ENCODE measurements at places on chromosomes 1 and 21.

- DNase-seq, result peak; percentile 9
Observed at GRCh38 chr1:247448107-247448791, 9.7 kb downstream of the OR2B11 start.

DNA sequence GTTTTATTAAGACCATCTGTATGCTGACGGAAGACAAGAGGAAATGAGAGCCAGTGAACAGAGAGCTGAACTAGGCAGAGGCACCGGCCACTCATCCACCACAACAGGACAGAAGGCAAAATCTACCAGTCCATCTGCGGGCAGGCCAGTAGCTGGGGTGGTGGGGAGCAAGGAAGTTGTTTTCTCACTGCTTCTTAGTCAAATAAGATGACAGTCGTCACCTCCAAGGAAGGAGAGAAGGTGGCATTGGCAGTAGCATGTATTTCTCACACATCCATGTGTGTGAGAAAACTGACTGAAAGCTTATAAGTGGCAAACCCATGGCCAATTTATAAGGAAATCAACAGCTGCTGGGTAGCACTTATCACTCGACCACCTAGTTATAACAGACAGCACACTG lies 8.2 kb downstream of the TTC13 start:
- no peak for DNase-seq

DNA sequence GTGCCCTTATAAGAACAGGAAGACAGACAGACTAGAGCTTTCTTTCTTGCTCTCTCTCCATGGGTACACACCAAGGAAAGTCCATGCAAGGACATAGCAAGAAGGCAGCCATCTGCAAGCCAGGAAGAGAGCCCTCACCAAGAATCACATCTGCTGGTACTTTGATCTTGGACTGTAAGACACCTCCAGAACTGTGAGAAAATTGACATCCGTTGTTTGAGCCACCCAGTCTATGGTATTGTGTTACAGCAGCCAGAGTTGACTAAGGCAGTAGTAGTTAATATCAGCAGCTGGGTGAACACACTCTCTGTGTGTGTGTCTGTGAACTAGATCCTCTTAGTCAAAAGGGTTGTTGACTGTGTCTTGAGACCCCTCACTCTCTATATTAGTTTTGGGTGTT lies 53.8 kb upstream of the PPP2R5A start:
- DNase-seq, result no peak

- DNase-seq, result no peak
Observed at GRCh38 chr1:32427264-32427963, 33.2 kb upstream of the BSDC1 start.

DNA sequence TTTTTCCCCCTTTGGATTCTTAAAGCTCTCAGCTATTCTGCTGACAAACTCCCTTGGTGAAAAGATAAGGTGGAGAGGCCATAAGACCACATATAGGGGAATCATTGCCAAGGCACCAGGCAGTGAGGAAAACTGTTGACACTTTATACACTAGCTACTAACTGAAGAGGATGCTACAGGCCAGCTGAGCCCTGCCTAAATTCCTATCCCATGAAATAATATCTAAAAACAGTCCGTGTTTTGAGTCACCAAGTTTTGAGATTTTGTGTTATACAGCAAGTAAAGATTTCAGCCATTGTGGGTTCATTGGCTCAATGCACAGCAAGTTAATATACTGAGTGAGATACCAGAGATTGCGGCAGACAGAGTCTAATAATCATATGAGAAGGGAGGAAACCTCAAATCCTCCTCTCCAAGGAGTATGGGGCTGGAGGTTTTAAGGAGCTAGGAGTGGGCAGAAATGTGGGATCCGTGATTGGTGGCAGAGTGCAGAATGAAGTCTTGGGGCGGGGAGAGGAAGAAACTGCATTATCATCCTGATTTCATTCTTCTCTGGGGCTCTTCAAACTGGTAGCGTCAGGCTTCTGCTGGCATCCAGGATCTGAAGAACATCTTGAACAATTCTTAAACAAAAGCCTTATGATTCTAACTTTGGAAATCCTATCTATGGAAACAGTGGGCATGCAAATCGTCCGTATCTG lies 9.2 kb downstream of the CLDN8 start:
- no peak for DNase-seq

DNA sequence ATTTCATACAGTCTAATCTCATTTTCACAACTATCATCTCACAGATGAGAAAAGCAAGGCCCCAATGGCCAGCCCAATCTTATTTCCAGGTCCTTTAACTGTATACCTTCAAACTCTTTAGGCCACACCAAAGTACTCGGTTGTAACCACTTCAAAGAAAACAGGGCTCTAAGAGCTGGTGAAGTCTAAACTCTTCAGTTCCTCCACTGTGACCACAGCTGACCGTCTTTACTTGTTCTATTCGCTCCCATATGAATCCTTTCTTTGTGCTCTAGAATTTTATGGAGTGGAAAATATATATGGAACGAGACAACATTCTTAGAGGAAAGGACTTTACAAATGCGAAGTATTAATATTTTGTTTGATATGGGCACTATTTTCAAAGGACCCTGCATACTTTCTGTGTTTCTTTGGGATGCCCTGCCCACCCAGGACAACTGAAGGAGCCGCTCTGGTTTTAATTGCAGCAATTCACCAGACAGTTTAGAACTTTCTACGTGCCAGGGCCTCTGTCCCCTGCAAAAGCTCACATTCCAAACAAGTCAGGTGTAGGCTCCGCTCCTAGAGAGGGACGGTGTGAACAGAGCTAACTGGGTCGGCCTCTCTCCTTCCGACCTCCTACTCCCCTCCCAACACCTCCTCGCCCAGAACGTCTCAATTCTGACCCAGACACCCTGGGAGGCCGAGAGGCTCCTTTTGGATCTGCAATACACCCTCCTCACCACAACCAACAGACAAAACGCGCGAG lies 15.7 kb downstream of the IER5 start:
- no peak for DNase-seq

- DNase-seq, result no peak
Observed at GRCh38 chr1:67980028-67980427, 70.4 kb downstream of the DIRAS3 start.

- no peak for DNase-seq
Observed at GRCh38 chr21:40270047-40270446, 402.8 kb downstream of the PCP4 start.

DNA sequence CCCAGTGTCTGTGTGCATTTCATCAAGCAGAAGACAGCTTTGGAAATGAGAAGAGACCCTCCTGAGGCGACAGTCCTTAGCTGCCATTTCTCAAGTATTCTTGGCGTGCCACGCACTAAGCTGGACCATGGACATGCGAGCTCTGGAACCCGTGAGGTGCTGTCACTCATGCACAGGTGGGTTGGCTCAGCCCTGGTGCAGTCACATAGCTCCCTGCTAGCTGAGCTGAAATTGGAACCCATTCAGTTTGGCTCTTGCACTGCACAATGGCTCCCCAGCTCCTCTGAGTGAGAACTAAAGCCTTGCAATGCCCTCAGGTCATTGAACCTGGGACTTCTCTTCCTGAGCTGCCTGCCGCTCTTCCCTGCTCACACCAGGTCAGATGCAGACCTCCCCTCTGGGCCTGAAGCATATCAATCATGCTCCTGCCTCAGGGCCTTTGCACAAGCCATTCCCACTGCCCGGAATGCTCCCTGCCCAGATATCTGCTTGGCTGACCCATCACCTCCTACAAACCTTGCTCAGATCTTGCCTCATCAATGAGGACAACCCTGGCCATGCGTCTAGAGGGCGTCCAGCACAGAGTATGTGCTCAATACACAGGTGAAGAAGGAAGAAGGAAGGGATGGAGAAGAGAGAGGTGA lies 6.3 kb upstream of the SRARP start:
- DNase-seq, result no peak

DNA sequence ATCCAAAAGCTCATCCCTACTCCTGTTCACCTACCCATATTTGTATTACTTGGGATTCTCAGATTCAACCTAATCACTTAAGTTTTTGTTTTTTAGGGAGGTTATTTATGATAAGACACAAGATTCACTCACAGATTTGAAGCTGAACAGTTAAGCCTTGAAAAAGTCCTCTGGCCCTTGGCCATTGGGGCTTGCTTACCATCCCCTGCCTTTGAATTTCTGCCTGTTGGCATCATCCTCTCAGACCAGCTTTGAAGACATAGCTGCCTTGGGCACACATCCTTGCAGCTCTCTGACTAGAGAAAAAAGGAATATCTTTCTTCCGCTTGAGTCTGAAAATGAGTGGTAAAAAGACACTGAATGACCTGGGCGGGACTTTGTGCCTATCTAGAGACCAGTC lies 41.8 kb upstream of the RALGPS2 start:
- DNase-seq, result no peak

- no peak for DNase-seq
Observed at GRCh38 chr1:236948381-236948780, 55.9 kb downstream of the MT1HL1 start.

- DNase-seq, result no peak
Observed at GRCh38 chr1:112285746-112286145, 110.3 kb upstream of the CTTNBP2NL start.

- DNase-seq, result no peak
Observed at GRCh38 chr1:232965124-232965911, 14.9 kb downstream of the NTPCR start.

DNA sequence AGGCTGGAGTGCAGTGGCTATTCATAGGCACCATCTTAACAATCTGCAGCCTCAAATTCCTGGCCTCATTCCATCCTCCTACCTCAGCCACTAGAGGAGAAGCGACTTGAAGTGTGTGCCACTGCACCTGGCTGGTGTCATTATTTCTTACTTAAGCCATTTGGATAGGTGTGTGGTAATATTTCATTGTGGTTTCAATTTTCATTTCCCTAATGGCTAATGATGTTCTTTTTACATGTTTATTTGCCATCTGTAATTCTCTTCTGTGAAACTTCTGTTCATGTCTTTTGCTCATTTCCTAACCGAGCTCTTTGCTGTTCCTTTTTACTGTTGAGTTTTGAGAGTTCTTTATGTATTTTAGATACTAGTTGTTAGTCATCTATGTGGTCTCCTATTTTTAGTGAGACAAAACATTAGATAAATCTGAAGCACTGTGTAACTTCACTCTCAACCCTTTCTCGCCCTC lies 66.8 kb downstream of the SLC27A3 start:
- DNase-seq, result no peak

GRCh38 chr1:186330758-186331157 lies 44.3 kb downstream of the TPR start:
- no peak for DNase-seq

- DNase-seq, result peak; percentile 80
Observed at GRCh38 chr1:27044613-27045151, 32.0 kb upstream of the TENT5B start.

DNA sequence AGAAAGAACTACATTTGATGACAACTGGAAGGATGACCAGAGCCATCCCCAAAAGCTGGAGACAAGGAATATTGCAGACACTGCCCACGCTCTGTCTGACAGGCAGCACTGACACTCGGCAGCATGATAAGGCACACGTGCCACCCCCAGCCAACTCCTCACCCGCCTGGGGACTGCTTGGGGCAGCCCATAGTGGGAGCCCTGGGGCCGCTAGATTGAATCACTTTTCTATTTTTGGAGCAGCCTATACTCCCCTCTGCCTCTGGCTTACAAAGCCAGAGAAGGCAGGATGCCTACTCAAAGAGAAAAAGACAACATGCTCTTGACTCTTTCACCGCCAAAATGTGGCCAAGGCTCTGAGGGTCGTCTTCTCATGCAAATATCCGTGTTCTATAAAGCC lies 1.3 kb downstream of the SMG5 start:
- peak; percentile 26 for DNase-seq

DNA sequence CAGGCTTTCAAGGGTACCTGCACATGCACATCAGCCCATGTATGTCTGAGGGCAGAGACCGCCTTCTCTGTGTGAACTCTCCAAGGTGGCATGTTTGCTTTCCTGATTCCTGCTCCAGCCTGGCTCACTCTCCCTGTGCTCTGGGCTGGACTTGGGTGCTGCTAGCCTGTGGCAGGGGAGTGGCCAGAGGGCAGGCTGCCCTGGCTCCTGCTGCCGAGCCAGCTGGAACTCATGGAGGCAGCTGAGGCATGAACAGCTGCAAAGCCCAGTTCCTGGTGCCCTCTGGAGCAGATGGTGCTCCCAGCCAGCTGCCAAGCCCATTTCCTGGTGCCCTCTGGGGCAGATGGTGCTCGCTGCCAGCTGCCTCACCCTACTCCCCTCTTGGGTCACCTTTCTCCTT lies 7.6 kb downstream of the UBL4B start:
- no peak for DNase-seq

Data from activated T-cell treated with anti-CD3 and anti-CD28 coated beads for 24 hours (primary cell).